ENCODE measurements at places on chromosomes 6 and 20. TPM values are rescaled to one million over a fixed set of nuclear protein-coding genes. Genes with fewer than 3 reads are reported as not detected.
A peak's percentile ranks its signal among the peaks of the same experiment; 100 is the strongest.

DNA sequence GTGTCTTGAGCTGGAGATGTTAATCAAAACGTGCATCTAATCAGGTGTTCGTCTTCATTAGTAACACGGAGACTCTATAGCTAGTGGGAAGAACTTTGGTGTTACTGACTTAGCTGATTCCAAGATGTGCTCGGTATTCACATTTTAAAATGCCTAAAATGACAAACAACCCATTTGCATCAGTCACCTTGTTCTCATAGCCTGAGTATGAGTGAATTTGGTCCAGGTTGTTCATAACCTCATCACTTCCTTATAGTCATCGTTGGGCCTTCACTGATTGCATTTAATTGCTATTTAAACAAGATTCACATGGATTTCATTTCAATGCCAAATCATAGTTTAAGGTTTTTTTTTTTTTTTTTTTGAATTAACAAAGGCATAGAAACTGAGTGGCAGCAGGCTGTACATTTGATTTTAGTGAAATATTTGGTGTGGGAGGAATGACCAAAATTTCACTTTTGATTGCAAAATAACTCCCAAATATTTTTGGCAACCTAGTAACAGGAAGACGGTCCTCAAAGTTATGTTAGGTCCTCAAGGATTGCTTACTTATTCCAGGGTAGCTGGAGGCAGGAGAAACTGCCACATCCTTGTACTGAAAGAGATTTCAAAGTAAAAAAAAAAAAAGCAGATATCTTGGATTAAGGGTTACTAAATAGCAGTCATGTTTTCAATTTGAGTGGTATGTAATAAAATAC is 104.7 kb downstream of the JARID2 start:
- no peak for DNase-seq

GRCh38 chr6:73879501-73880293 is 183.7 kb downstream of the CD109 start:
- no peak for DNase-seq

- DNase-seq = no peak
Observed at GRCh38 chr20:37590938-37591490, 63.3 kb upstream of the BLCAP start.

GRCh38 chr20:51497542-51498467 is 44.7 kb downstream of the NFATC2 start:
- no peak for DNase-seq

DNA sequence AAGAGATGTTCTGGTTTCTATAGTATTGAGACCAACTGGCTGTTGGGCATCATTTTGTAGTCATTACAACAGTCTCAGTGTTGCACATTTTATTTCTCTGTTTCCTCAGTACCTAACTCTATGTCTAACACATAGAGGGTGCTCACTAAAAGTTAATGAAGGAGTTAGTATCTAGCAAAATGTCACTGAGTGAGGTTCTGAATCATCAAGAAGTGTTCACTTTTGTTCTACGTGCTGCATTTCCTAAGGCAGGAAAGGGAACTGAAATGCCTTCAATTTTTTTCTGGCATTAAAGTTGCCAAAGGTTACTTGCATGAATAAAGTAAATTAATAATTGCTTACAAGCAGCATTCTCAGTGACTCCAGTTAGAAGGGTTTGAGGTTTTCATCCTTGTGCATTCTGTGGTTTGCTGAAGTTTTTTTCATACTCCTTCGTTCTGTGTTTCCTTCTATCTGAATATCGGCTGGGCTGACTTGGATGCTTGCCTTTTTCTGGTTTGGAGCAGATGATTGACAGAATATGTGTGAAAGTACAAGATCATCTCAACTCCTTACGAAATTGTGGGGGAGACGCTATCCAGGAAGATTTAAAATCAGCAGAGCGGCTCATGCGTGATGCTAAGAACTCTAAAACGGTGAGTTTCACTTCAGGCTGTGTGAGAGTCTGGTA is 114.5 kb upstream of the SCGN start:
- no peak for DNase-seq

- DNase-seq = no peak
Observed at GRCh38 chr6:149563203-149563927, 2.8 kb upstream of the GINM1 start.

MACROD2 gene
- total RNA-seq = not detected

MCHR2 gene
- total RNA-seq = not detected

GRCh38 chr6:20070047-20070446 is 142.2 kb downstream of the MBOAT1 start:
- DNase-seq = no peak

- peak; percentile 78 for DNase-seq
Observed at GRCh38 chr20:63224412-63225081, 8.6 kb upstream of the YTHDF1 start.

GRCh38 chr6:15264412-15264811 is 18.5 kb downstream of the JARID2 start:
- DNase-seq = no peak

TMEM63B gene
- total RNA-seq = 12.7 TPM

LY6G6D gene
- total RNA-seq = not detected

DNA sequence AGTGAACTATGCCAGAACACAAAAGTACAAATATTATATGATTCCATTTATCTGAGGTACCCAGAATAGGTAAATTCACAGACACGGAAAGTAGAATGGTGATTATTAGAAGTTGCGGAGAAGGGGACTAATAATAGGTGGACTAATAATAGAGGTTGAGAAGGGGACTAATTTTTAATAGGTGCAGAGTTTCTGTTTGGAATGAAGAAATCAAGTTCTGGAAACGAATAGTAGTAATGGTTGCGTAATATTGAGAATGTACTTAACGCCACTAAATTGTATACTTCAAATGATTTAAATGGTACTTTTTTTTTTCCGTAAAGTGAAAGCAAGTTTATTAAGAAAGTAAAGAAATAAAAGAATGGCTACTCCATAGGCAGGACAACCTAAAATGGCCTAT is 33.2 kb downstream of the B4GALT5 start:
- DNase-seq = no peak

- no peak for DNase-seq
Observed at GRCh38 chr6:83893024-83893423, 33.5 kb downstream of the CYB5R4 start.

GSTA1 gene
- 8.5 TPM for total RNA-seq

GRCh38 chr6:169289257-169289618 is 35.6 kb upstream of the THBS2 start:
- DNase-seq = no peak

- DNase-seq = no peak
Observed at GRCh38 chr6:130240232-130240631, 17.5 kb upstream of the SAMD3 start.

WFDC13 gene
- total RNA-seq = not detected

DNA sequence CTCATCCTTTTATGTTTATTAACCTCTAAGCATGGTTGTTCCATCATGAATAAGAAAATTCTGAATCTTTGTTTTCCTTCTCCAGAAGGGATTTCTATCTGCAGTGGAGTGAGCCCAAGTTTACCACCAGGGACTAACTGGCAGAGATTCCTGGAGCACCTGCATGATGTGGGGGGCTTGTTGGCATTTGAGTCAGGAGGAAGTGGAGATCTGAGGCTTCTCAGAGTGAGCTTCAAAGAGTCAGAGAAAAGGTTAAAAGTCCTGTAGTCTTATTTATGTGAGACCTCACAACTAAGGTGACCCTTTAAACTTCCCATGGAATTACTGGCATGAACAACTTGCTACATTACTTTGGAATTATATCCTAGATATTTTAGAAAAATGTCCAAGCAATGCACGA is 138.1 kb upstream of the SLC24A3 start:
- DNase-seq = no peak

- no peak for DNase-seq
Observed at GRCh38 chr6:168381726-168382458, 59.1 kb upstream of the SMOC2 start.

DNA sequence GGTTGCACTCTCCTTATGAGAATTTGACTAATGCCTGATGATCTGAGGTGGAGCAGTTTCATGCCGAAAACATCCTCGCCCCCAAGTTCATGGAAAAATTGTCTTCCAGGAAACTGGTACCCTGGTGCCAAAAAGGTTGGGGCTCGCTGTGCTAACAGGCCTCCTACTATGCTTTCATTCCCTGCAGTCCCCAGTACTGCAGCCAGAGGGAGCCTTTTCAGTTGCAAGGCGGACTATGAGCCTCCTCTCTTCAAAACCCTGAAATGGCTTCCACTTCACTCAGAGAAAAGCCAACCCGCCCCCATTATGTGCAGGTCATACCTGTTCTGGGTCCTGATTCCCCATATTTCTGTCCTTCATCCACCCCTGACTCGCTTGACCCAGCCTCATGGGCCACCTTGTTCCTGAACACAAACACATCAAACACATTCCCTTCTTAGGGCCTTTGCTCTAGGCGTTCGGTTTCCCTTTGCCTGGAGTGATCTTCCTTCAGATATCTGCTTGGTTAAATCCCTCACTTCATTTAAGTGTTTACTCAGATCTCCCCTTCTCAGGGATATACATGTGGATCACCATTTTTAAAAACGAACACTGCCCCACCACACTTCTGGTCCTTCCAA is 173.7 kb downstream of the PHACTR1 start:
- DNase-seq = no peak

HTR1B gene
- not detected for total RNA-seq

DNA sequence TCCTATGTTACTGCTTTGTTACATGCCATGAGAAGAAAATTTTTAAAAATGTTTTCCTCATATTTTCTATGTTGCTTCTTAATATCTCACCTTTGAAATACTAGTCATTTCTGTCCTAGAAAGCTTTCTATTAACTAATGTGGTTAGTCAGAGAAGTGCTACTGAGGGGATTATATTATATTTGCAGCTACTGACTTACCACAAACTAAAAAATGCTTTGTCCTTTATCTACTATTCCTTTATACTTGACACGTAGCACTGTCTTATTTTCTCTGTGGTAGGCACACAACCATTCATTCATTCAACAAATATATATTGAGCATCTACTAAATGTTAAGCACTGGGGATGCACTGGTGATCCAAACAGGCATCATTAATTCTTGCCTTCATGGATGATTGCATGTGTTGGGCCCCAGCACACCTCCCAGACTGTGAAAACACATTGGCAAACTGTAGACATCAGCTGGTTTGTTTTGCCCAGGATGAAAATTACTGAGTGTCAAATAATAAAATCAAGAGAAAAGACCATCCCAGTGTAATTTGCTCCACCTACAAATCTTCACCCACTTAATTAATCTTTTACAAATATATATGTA is 10.7 kb upstream of the MLIP start:
- no peak for DNase-seq

GPX5 gene
- total RNA-seq = not detected

BEND6 gene
- 11.9 TPM for total RNA-seq

FKBP1C gene
- total RNA-seq = 0.09 TPM

MOXD1 gene
- total RNA-seq = 37.3 TPM

MUC22 gene
- total RNA-seq = not detected

- no peak for DNase-seq
Observed at GRCh38 chr6:76166297-76166696, 93.8 kb upstream of the IMPG1 start.

DNA sequence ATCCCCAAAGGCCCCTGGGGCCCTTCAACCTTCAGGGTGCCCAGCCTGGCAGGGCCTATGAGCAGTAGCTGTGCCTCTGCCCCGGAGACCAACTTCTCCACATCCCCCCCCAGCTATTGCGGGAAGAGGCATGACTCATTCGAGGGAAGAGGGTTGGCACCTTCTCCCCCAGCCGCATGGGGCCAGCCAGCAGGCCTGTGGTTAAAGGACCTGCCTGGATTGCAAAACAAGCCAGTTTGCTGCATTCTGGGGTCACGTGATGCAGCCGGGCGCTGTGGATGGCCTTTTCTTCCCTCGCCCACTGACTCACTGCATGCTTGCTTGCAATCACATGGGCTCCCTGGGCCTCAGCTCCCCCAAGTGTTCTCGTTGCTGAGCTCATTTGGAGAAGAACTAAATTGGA is 182.5 kb downstream of the MAFB start:
- peak; percentile 57 for DNase-seq

STX7 gene
- 33.1 TPM for total RNA-seq

GRCh38 chr20:25529295-25529951 is 55.9 kb downstream of the NINL start:
- DNase-seq = no peak

POM121L2 gene
- not detected for total RNA-seq

DNA sequence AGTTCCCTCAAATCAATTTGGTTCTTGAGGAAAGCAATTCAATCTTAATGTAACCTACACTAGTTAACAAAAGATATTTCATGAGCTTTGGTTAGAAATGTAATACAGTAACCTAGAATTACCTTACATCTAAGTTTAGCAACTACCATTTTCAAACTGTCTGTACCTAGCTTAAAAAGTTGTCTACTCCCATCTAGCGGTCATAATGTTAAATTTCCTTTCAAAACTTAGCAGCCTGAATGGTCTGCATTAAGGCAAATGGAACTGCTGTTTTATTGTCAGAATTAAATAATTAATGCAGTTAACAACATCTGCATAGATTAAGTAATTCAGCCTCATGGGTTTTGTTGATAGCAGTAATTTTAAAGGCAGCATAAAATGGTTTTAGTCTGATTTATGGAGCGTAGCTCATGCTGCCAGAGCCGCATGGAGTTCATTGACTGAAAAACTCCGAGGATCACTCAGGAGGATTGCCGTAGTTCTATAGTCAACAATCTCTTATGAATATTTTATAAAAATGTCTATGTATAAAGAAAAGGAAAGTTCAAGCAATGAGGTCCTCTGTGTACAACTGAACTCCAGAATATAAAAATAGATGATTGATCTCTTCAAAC is 485.4 kb upstream of the MANEA start:
- peak; percentile 14 for DNase-seq

GRCh38 chr20:29873946-29874345 is 1383.5 kb upstream of the DEFB115 start:
- DNase-seq = no peak

GRCh38 chr6:43851204-43851865 is 81.3 kb downstream of the VEGFA start:
- peak; percentile 94 for DNase-seq

DNA sequence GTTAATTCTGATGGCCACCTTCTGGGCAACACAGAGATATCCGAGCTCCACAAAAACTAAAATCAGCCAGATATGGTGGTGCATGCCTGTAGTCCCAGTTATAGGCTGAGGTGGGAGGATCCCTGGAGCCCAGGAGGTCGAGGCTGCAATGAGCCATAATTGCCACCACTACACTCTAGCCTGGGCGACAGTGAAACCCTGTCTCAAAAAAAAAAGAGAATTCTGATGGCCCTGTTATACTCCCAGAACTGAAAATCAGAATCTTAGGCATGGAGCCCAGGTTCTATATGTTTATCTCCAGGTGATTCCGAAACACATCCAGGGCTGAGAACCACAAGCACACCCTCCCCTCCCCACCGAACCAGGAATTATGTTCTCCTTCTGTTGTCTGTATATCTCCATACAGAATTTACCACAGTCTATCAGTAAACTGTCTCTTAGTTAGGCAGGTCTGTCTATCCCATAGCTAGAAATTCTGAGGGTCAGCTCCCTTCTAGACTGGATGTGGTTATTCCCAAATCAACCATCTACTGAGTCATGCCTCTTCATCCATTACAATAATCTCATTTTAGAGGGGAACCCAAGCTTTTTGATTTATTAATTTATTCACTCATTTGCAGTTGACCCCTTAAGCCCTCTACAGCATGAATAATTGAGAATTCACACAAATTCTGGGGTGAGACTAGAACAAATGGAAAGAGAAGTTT is 24.8 kb upstream of the CCND3 start:
- no peak for DNase-seq

- DNase-seq = no peak
Observed at GRCh38 chr6:111724039-111724438, 118.4 kb upstream of the TRAF3IP2 start.

- DNase-seq = peak; percentile 57
Observed at GRCh38 chr6:148723484-148723883, 23.3 kb upstream of the UST start.
